ENCODE measurements at places on chromosomes 12 and 14.

DNA sequence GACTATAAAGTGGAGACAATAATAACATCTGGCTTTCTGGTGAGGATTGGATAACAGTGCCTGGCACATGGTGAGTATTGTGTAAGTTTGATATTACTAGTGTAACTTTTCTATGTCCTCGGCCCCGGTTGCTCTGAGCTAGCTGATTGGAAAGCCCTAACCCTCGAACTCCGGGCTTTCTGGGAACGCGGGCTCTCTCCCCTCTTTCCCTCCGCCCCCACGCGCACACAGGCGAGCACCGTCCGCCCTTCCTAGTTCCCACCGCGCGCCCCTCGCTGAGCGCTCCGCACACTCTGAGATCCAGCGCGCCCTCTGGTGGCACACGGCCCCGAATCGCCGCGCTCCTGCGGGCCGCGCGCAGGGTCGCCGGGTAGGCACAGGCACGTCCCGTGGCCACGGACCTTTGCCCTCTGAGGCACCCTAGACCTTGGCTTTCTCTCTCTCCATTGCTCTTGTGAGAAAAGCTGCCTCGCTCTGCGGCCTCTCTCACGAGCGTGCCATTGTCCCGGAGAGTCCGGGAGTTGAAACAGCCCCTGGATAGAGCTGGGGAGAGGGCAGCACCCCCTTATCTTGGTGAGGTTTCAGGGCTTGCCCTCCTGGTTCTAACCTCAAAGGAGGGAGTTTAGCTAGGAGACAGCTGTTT is 23.2 kb upstream of the ESRRB start:
- DNase-seq: peak; percentile 65

- DNase-seq: no peak
Observed at GRCh38 chr14:38168416-38168815, 39.3 kb upstream of the SSTR1 start.

DNA sequence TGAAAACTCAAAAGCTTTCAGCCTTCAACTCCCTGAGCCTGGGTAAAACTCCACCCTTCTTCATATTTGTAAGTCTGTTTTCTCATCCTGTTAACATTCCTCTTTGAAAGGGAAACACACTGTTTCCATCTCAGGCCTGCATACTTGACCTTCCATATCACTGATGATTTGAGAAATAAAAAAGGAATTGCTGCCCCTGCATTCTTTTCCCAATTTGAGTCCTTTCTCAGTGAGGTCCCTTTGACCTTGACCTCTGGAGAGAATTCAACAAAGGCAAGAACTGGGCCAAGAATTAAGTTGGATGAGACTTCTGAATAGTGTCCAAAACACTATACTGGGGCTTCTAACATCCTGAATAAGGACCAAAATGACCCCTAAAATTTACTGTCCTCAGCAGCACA is 108.0 kb downstream of the AEBP2 start:
- no peak for DNase-seq

GRCh38 chr14:98074111-98074510 is 1197.9 kb downstream of the BCL11B start:
- DNase-seq: no peak

DNA sequence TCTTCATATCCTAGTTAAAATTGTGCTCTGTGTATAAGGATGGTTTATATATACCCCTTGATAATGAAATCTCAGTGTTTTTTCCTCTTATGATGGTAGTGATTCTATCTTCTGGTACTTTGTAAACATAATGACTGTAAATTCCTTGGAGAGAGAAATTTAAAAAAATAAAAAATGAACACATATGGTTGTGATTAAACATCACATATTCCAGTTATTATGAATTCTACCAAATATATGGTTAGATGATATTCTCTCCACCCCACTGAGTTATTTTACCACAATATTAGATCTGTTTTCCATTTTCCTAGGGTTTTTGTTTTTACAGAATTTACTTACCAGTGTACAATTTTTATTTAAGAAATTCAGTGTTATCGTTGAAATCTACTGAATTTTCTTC is 481.9 kb upstream of the NOVA1 start:
- DNase-seq: no peak

DNA sequence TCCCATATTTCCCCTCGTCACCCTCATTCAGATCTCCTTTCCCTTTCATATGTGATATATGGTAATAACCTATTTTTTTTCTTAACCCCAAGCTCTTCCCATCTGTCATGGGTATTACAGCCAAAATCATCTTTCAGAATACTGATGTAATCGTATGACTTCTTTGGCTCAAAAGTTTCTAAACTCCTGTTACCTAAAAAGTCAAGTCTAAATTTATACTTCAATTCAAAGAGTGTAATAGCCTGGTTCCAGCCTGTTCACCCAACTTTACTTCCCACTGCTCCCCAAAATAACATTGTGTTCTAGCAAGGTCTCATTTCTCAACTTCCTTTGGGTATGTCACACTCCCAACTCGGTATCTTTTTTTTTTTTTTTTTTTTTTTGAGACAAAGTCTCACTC is 48.5 kb downstream of the TBK1 start:
- DNase-seq: no peak

GRCh38 chr12:110992909-110993308 is 72.5 kb upstream of the MYL2 start:
- no peak for DNase-seq

DNA sequence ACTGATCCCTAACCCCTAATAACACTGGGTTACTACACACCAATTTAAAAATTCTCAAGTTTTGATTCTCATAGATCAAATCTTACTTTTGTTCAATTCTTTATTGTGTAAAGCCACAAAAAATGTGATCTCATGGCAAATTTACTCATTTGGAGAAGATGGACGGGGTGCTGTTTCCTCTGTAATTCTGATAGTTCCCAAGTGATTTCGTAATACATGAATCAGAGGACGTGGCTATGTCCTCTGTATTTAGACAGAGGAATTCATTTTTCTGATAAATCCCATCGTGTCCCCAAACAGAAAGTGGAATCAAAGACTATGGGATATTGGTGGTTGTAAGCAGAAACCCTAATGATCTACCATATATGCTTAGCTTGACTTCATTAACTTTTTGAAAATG is 76.6 kb upstream of the GNG2 start:
- no peak for DNase-seq

GRCh38 chr14:68268719-68269118 is 449.1 kb downstream of the RAD51B start:
- DNase-seq: no peak

DNA sequence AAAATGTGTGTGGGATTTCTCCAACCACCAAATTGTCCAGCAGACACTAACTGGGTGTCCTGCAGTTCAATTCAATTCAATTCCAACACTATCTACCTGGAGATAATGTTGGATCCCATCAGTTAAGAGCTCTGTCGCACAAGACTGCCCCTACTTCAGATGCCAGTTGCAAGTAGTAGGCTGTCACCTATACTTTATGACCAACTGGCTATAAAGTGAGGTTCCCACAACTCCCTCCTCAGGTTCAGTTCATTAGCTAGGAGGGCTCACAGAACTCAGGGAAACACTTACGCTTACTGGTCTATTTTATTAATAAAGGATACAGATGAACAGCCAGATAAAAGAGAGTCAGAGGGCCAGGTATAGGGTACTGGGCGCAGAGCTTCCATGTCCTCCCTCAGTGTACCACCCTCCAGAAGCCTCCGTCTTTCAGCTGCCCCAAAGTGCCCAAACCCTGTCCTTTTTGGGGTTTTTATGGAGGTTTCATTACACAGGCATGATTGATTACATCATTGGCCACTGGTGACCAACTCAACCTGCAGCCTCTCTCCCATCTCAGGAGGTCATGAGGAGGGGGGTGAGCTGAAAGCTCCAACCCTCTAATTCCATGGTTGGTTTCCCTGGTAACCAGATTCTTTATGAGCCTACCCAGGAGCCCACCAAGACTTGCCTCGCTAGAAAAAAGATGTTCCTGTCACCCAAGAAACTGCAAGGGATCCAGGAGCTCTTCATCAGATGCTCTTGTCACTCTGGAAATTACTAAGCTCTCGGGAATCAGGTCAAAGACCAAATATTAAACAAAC is 7.5 kb upstream of the SERPINA5 start:
- no peak for DNase-seq

GRCh38 chr14:90611501-90611900 is 204.7 kb downstream of the TTC7B start:
- no peak for DNase-seq

- DNase-seq: no peak
Observed at GRCh38 chr12:13702381-13702780, 279.0 kb downstream of the GRIN2B start.

- no peak for DNase-seq
Observed at GRCh38 chr14:52014601-52015267, 25.4 kb downstream of the RTRAF start.

GRCh38 chr12:72679147-72679757 is 407.1 kb downstream of the TRHDE start:
- DNase-seq: no peak

- no peak for DNase-seq
Observed at GRCh38 chr12:49089821-49090773, 4.5 kb downstream of the DHH start.

DNA sequence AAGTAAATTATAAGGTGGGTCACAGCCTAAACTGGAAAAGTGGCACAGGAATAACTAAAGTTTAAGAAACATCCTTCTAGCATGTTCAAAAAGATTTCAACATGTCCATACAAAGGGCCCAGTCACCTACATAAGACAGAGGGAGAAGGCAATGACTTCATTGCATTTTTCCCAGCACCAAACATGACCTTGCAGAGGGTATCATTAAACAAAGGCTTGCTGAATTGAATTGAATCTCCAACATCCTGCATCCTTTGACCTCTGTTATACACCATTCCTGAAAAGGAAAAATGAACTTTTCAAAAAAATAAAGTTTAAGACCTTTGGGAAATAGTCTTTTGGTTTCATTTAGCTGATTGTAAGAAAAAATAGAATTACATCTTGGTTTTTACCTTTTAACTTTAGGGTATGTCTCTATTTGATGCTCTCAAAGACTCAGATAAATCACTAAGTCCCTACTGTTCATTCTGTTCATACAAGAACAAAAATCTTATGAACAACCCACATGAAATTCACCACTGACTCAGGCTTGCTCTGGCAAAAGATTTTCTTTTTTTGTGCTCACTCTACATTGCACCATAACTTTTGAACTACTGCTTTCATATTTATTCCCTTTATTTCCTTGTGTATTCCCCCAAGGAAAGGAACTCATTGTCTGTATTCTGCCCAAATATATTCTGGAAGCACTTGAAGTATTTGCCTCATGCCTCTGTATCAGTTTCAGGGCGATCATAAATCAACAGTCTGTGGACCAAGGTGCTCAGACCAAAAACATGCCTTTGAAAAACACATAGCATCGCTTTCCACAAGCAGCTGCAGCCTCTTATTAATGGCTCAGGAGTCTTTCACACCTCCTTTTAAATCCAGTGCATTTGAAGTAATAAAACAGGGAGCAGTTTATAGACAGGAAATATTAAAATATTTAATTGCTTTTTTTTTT is 121.7 kb downstream of the DUSP6 start:
- no peak for DNase-seq

- DNase-seq: no peak
Observed at GRCh38 chr12:57869298-57869926, 22.9 kb upstream of the CTDSP2 start.

- DNase-seq: no peak
Observed at GRCh38 chr14:72855913-72856312, 38.0 kb downstream of the DPF3 start.

- DNase-seq: no peak
Observed at GRCh38 chr14:59268011-59268410, 79.5 kb downstream of the DAAM1 start.

DNA sequence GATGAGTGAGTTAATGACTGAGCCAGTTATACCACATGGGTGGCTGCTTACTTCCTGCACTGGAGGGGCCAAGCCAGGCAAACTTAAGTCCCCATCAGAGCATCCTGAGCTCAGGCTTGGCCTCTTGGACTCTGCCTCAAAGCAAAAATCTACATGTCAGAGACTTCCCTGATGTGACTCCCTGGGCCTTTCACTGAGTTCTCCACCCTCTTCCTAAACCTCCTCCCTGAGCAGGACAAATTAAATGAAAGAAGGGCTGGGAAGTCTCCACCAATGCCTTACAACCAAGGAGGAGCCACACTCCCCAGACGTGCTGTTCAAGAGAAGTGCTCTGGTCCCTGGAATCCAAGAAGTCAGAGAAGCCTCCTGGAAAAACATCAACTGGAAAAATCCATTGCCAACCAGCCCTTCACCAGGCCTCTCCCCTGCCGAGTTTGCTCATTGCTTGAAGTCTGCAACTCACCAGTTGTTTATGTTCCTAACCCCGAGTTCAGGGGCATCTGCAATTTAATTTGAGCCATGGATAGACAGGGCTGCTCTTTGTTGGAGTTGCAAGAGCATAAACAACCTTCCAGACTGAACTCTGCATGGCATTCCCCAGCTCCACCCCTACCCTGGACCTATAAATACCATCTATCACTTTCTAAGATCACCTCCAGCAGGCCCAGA is 160.5 kb downstream of the ANO2 start:
- no peak for DNase-seq

DNA sequence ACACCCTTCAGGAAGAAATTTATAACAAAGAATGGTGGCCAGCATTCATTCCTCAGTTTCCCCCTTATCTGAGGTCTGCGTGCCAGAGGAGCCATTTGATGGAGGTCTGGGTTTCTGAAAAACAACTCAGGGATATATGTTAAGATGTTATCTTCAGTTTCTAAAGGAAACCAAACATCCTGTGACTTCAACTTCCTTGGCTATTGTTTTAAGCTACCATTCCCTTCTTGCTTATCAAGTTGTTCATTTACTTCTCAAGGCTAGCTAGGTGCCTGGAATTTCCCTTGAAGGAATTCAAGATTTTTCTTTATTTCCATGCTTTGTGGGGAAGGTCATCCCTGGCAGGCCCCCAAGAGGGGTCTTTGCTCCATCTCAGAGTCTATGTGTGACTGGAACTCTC is 27.1 kb upstream of the OXA1L start:
- no peak for DNase-seq

GRCh38 chr12:10873378-10873777 is 10.7 kb downstream of the PRH1 start:
- no peak for DNase-seq

- DNase-seq: no peak
Observed at GRCh38 chr12:1291601-1292332, 300.7 kb downstream of the ERC1 start.

GRCh38 chr12:92553389-92553788 is 149.4 kb upstream of the PLEKHG7 start:
- no peak for DNase-seq

GRCh38 chr14:35164849-35165248 is 42.5 kb downstream of the PRORP start:
- no peak for DNase-seq

- no peak for DNase-seq
Observed at GRCh38 chr12:88142610-88142991, 494 bp downstream of the TMTC3 start.
